ENCODE measurements at places on chromosomes 16 and 17. TPM values are rescaled to one million over a fixed set of nuclear protein-coding genes. Genes with fewer than 3 reads are reported as not detected.

The ETV4 gene
- 3.1 TPM for total RNA-seq

The FOXF1 gene
- 37.9 TPM for total RNA-seq

GRCh38 chr17:65532101-65532890 is 29.2 kb downstream of the AXIN2 start:
- peak; percentile 44 for DNase-seq
- no peaks in the 10 kb centered on the region for H3K27me3 ChIP-seq
- H3K27ac ChIP-seq, result peak overlapping the region; percentile 59
- H3K4me3 ChIP-seq, result no peak overlapping the region
- H3K4me1 ChIP-seq, result peaks cover 23% of the 10 kb centered on the region

- H3K4me1 ChIP-seq, result peaks cover 64% of the 10 kb centered on the region
- H3K27me3 ChIP-seq, result no peaks in the 10 kb centered on the region
Measured at GRCh38 chr16:3878610-3879009, 1.9 kb downstream of the CREBBP start.

- DNase-seq, result peak; percentile 69
- no peak overlapping the region for H3K4me3 ChIP-seq
- peaks cover 25% of the 10 kb centered on the region for H3K4me1 ChIP-seq
- no peaks in the 10 kb centered on the region for H3K36me3 ChIP-seq
- H3K27ac ChIP-seq, result peak overlapping the region; percentile 87
- no peaks in the 10 kb centered on the region for H3K27me3 ChIP-seq
Measured at GRCh38 chr17:67421869-67422273, 44.8 kb downstream of the PITPNC1 start.
